NCI-H2081 (cell line): ENCODE measurements at places on chromosomes 16 and 17.
A peak's percentile ranks its signal among the peaks of the same experiment; 100 is the strongest.

- DNase-seq = no peak
These were observed 172.7 kb downstream of the TANC2 start for GRCh38 chr17:63138713-63139112.

DNA sequence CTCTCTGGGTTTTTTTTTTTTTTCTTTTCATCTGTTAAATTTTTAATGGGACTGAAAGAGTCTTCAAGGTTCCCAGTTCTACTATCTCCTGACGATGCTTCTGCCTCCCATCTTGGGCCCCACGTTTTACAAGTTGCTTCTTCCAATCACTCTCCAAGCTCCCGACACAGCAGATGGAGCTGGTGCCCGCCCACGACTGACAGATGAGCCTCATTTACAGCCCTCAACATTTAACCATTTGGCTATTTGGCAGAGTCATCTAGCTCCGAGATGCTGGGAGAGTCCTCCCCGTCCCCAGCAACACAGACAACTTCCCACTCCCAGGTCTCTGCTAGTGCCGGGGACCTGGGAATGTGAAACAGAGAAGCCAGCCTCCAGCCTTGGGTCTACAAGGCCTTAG, 276.9 kb downstream of the SHISA9 start:
- no peak for DNase-seq

DNA sequence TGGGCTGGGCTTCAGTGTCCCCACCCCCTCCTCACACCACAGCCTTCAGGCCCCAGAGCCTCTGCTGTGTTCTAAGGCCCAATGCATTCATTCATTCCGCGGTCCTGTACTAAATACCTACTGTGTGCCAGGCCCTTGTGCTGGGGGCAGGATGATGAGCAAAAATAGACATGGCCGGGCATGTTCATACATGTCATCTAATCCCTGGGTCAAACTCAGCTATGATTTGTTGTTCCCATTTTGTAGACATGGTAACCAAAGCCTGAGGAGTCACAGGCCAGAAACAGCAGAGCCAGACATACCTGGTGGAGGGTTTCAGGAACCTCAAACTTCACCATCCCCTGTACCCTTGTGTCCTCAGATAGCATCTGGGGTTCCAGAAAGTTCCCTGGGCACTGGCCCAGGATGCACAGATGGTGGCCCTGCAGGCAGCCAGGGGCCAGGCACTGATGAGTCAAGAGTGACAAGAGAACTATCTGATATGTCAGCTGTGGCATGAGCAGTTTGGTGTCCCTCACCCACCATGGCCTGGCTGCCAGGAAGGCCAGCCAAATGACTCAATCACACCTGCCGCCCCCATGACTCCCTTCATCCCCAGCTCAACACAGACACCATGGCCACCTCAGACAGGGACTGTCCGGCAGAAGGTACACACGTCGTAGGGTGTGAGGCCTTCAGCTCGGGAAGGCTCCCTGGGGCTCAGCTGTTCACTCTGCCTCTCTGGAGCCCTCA, 2.7 kb upstream of the RRAD start:
- no peak for DNase-seq

GRCh38 chr17:68383443-68384321, 73.6 kb downstream of the WIPI1 start:
- no peak for DNase-seq

- no peak for DNase-seq
These were observed 33.0 kb downstream of the DCAKD start for GRCh38 chr17:45018514-45018847.

GRCh38 chr17:16911141-16911937, 60.6 kb downstream of the TNFRSF13B start:
- DNase-seq = no peak

DNA sequence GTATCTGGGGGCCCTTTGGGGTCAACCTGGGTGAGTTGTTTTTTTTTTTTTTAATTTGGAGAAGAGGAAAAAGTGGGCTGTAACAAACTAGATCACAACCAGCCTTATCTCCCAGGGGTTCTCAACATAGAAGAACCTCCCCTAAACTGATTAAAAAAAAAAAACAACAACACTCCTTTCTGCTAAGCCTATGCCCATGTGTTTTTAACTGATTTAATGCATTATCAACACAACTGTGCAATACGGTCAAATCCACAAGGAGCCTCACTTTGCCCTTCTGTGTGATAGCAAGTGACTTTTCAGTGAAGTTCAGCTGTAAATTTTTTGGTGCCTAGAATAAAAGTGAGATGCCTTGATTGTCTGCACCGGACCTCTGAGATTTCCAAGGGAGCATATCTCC, 646 bp downstream of the MYH11 start:
- no peak for DNase-seq

DNA sequence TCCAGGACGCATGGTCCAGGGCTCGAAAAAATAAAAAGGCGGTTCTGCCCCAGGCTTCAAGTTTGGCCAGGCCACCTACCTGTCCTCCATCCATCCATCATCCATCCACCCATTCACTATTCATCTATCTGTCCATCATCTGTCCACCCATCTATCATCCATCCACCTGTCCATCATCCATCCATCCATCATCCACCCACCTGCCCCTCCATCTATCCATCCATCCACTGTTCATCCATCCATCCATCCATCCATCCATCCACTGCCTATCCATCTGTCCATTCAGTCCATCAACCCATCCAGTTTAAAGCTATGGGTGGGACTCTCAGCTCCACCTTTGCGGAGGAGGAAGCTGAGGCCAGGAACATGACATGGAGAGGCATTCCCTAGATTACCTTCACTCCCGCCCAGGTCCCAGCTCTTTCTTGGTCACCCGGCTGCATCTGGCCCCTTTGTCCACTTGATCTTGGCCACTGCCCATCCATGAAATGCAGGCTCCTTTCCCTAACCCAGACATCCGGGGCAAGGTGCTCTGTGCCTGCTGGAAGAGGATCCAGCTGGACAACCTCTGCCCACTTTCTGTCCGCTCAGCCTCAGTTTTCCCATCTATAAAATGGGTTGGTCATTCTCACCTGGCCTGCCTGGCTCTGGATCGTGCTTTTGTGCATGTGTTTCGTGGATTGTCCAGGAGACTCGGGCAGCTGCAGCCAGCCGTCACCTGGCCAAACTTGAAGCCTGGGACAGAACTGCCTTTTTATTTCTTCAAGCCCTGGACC, 236.0 kb upstream of the CIBAR2 start:
- DNase-seq = no peak

- DNase-seq = no peak
These were observed 43.5 kb downstream of the ZDHHC7 start for GRCh38 chr16:84967828-84968227.

GRCh38 chr17:1904273-1905182, 74.7 kb downstream of the RPA1 start:
- DNase-seq = peak; percentile 22

GRCh38 chr17:28272166-28272565, 46.8 kb upstream of the TMEM97 start:
- DNase-seq = no peak

- DNase-seq = no peak
These were observed at the start of gene KRTAP1-4 for GRCh38 chr17:41029633-41030245. Gene KRTAP1-4 (minus strand): TSS chr17:41030195. CDS start chr17:41030078, 117 bp downstream.

GRCh38 chr17:56593086-56593645, 333 bp upstream of the NOG start:
- peak; percentile 36 for DNase-seq

DNA sequence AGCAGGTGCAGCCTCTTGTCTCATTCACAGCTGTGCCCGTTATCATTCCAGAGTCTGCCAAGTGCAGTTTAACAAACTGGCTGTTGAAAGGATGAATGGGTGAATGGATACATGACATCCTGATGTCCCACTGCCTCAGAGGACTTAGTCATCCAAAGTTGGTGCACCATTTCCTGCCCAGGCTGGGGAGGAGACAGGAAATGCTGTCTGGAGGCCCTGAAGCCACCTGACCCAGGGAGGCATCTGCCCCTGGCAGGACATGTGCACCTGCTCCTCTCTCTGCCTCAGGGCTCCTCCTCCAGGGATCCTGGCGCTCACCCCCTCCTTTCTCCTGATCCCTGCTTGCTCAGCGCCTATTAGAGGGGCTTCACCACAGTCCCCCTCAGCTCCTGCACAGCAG, 1.8 kb upstream of the CD300C start:
- no peak for DNase-seq

- no peak for DNase-seq
These were observed 70.6 kb downstream of the KATNIP start for GRCh38 chr16:27620541-27620940.

GRCh38 chr16:26665166-26665939, 401.4 kb upstream of the C16orf82 start:
- no peak for DNase-seq

DNA sequence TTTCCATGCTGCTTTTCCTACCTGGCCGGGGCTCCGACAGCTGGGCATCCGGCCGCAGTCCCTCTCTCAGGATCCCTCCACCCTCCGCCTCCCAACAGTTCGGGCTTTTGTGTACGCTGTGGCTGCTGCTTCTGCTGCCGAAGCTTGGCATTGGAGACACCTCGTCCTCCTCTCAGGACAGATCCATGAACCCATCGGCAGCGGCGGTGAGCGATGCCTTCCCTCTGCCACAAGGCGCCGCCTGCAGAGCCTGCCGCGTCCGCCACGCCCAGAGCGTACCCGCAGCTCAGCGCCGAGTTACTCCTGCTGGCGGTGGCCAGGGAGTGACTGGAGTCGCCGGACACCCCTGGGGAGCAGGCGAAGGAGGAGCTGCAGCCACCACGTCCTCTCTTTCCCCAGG, 2032.8 kb downstream of the TP53TG3F start:
- peak; percentile 84 for DNase-seq

DNA sequence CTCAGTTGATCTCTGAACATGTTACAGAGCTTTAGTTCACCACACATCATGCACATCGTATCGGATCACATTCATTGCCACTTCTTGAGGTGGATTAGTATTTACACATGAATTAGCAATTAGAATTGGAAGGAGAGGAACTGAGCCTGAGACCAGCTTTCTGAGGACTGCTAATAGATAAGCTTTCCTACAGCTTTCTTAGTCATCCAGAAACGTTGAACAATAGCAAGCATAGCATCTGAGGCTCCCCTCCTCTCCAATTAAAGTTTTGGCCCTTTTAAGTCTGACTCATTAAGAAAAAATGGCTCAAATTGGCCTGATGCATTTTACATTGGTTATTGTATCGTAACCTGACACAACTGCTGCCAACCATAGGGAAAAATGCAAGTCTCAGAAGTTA, 1130.4 kb downstream of the CDH8 start:
- no peak for DNase-seq

DNA sequence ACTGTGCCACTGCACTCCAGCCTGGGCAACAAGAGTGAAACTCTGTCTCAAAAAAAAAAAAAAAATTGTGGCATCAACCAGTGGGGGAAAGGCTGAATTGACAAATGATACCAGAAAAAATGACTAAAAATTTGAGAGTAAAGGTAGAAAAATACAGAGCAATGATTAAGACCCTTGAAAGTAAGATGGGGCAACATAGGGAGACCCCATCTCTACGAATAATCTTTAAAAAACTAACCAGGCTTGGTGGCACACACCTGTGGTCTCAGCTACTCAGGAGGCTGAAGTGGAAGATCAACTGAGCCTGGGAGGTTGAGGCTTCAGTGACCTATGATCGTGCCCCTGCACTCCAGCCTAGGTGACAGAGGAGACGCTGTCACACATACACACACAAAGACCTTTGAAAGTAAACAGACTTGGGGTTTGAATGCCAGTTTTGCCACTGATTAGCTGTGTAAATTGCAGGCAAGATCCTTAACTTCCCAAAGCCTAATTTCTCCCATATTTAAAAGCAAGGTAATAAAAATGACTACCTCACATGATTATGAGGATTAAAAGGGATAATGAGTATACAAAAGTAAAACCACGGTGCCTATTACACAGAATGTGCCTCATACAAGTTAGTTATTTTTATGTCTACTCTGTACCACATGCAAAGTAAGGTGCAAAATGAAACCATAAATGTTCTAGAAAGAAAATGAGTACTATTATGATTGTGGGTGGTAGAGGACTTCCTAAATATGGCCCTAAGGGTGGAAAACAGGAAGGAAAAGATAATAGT, 21.7 kb upstream of the PAFAH1B1 start:
- no peak for DNase-seq

DNA sequence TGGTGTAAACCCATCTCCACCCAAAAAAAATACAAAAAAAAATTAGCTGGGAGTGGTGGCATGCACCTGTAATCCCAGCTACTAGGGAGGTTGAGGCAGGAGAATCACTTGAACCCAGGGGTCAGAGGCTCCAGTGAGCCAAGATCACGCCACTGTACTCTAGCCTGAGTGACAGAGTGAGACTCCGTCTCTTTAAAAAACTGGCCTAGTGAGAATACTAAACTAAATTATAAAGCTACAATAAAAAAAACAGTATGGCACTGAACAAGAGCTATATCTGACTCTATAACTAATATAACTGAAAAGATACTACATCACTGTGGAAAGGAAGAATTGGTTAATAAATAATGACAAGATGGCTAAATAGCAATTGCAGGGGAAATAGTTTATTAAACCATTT, 6.4 kb downstream of the SMURF2 start:
- DNase-seq = no peak

DNA sequence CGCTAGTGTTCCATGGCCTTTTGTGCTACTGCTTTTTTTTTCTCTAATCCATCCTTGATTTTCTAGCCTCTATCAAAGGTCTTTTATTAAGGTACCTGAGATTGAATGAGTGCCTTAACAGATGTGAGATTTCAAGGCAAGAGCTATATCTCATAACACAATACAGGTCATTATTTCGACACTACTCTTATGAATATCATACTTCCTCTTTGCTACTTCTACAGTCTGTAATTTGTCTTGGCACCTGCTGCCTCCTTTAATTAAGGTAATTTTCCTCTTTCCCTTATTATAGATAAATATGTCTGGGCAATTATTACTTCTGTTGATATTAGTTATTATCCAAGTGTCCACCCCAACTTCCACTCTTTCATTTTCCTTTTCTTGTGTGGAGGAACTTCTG, 5.3 kb downstream of the KRT28 start:
- DNase-seq = no peak

- no peak for DNase-seq
These were observed 1.5 kb downstream of the HOXB5 start for GRCh38 chr17:48592057-48592514.

GRCh38 chr17:7853691-7854038, 1.2 kb upstream of the TMEM88 start:
- DNase-seq = no peak

GRCh38 chr17:75105126-75106080, 4.4 kb upstream of the ARMC7 start:
- DNase-seq = peak; percentile 88

DNA sequence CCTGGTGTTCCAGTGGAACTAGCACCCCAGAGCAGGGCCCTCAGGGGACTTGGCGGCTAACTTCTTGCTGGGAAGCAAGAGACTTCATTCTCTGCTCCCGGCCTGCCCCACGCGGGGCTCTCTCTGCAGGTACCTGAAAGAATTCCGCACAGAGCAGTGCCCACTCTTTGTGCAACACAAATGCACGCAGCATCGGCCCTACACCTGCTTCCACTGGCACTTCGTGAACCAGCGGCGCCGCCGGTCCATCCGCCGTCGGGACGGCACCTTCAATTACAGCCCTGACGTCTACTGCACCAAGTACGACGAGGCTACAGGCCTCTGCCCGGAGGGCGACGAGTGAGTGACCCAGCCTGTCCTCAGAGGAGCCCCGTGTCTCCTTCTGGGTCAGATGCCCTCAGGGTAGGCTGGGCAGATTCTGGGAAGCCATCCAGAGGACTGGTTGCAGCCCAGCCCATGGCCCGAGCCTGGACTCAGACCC, 25.1 kb downstream of the UNK start:
- DNase-seq = no peak

- no peak for DNase-seq
These were observed 9.8 kb upstream of the GSE1 start for GRCh38 chr16:85603203-85603755.
